Activated gamma-delta T cell treated with anti-CD3 and anti-CD28 coated beads, Interleukin-2, amount 50 U/mL, for 16 hours (primary cell): ENCODE measurements at places on chromosomes 4 and X.

DNA sequence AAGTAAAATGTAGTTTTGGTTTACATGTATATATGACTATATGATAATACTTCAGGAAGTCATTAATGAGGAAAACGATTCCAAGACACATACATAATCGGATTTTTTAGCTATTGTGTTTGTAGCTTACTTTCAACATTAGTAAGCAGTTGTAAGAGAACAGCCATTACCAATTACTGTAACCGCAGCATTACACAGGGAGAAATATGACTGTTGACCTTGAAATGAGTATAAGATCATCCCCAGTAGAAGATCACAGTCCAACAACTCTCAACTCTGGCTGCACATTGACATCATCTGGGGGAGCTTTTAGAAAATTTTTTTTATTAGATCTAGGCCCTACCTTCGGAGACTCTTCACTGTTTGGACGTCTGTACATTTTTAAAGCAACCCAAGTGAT lies 762.0 kb upstream of the MAGEB2 start:
- DNase-seq = no peak

- DNase-seq = no peak
These were observed 31.5 kb downstream of the NALF2 start for GRCh38 chrX:69535661-69536060.

DNA sequence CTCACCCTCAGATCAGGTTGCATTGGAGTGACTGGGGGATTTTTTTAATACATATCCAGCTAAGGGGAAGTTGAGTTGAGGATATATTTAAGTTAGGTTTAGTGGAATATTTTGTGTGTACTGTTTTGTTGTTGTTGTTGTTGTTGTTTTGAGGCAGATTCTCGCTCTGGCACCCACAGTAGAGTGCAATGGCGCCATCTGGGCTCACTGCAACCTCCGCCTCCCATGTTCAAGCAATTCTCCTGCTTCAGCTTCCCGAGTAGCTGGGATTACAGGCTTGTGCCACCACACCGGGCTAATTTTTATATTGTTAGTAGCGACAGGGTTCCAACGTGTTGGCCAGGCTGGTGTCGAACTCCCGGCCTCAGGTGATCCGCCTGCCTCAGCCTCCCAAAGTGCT lies 38.6 kb upstream of the ATP6AP2 start:
- no peak for DNase-seq

DNA sequence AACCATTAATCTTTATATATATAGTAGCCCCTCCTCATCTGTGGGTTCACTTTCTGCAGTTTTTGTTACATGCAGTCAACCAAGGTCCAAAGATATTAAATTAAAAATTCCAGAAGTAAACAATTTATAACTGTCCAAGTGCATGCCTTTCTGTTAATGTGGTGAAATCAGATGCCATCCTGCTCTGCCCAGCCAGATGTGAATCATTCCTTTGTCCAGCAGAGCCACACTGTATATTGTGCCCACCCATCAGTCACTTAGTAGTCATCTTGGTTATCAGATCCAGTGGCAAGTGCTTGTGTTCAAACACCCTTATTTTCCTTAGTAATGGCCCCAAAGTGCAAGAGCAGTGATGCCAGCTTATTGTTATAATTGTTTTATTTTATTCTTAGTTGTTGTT lies 17.2 kb upstream of the PRDM5 start:
- DNase-seq = no peak

GRCh38 chr4:1574601-1575417 lies 109.3 kb downstream of the FAM53A start:
- no peak for DNase-seq

DNA sequence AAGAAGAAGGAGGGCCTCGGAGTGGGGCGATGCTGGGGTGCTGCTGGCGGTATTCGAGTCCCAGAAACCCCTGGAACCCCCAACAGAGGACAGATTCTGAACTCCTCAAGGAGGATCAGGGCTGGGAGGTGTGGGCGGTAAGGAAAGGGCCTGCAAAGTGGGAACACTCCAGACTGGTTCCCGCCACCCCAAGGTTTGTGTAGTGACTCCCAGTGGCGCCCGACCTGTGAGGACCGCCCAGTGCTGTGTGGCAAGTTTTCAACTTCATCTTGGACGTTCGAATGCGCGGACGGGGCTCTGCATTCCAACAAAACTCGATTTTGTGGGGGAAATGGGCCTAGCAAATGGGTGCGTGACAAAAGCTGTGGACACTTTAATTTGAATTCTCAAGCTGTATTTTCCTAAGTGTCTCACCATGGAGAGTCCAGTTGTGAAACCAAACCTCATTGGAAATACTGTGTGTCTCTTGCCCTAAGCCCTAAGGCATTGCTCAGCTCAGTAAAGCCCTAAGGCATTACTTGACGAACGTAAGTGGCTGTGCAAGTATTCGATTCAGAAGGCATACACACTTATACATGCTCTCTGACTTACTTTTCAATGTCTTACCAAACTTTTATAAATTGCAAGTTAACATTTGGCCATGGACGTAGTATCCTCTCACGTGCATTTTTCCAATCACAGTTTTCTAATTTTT lies 27.4 kb upstream of the XAGE1B start:
- DNase-seq = no peak

DNA sequence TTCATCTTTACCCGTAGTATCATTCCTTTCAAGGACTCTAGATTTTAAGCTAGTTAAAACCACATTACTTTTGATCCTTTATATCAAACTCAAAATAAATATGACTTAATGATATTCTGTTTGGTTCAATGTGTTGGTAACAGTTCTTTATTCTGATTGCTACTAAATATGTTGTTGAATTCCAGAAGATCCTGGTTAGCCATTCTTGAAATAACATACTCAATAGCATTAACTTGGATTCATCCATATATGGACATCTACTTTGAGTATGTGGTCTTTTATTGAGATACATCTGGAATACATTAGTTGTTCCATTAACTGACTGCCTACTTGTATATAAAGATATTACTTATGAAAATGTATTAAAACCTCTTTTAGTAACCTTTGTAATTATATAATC lies 27.5 kb upstream of the PCDH18 start:
- no peak for DNase-seq

DNA sequence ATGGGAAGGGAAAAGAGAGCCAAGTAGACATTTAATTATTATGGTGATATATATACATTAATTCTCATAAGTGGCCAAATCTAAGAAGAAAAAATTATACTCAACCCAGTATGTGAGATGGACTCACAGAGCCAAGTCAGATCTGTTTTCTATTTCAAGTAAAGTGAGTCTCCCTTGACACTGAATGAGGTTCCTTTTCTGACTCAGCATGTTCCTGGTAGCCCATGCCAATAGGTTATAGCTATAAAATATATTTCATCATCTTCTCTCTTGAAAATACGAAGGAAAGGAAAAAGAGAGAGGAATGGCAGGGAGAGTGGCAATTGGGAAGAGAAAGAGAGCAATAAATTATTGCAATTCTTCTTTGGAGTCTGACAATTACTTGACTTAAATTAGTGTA lies 68.8 kb upstream of the GRIA2 start:
- no peak for DNase-seq

DNA sequence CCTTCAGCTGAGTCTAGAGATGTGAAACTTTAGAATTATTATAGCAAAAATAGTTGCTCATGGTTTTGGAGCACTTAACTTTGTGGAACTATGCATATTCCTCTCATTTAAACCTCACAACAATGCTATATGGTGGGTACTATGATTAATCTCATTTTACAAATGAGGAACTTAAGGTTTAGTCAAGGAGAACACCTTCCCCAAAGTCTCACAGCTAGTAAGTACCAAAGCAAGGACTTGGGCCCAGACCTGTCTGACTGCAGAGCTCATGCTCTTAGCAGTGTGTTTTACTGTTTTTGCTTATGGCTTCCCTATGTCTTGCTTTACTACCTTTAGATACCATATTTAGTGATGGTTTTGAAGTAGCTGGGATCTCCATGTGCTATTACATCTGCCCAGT lies 5.1 kb downstream of the UBE2A start:
- no peak for DNase-seq
